ENCODE measurements at places on chromosomes 16 and 17. TPM values are rescaled to one million over a fixed set of nuclear protein-coding genes. Genes with fewer than 3 reads are reported as not detected.

Gene TNFRSF13B
- total RNA-seq = 0.27 TPM

Gene TOB1
- total RNA-seq = 12.1 TPM

Gene KCNH6
- not detected for total RNA-seq

Gene PRR11
- total RNA-seq = 2.4 TPM

Gene ZNF23
- 4.8 TPM for total RNA-seq
